ENCODE measurements at places on chromosomes 16 and 17.

DNA sequence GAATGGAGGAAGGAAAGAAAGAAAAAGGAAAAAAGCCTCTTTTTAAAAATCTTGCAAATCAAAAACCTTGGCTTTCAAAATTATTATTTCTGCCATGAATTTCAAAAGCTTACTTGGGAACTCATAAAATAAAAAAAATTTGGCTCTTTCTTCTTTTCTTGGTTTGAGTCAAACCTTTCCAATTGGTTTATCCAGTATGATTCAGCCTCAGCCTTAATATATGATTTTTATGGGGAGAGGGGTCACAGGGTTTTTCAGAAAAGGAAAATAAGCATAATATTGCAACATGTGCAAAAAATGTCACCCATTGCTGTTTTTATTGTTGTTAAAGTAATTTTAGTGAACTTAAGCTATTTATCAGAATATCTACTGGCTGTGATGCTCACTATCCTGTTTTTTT, 31.2 kb upstream of the HAPSTR1 start:
- no peak for DNase-seq

- peak; percentile 9 for DNase-seq
Measured at GRCh38 chr16:66487580-66488275, 60.6 kb downstream of the BEAN1 start.

DNA sequence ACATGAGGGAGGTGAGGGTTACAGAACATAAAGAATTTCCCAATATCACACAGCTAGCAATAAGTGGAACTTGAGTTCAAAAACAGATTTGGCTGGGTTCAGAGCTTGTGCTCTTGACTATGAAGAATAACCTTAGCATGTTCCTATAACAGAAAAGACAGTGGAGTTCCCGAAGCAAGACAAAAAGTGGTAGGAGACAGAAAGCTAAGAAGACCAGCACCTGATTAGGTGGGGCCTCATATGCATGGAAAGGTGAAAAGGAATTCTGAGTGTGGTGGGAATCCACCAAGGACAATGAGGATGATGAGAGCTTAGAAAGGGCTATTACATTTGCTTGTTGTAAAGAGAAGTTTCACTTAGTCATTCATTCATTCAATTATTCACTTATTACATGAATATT, 26.6 kb upstream of the CDYL2 start:
- no peak for DNase-seq

DNA sequence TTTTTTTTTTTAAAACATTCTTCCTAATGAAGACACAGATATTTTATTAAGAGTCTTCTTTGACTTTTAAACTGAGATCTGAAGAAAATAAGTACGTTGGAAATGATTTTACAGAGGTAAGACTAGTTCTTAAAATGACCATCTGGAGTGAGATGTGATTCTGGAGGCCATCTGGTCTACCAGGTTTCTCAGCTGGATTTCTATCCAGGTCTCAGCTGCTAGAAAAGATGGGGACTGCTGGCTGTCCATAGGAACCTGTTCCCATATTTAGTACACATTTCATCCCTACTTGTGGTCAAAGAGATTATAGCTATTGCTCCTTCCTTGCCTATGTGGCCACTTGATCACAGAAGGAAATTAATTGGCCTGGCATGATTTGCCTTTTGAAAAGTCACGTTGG, 12.2 kb downstream of the PMFBP1 start:
- no peak for DNase-seq

GRCh38 chr17:52026075-52026474, 132.4 kb downstream of the CA10 start:
- DNase-seq: no peak
